ENCODE measurements at places on chromosomes 12 and 14. TPM values are rescaled to one million over a fixed set of nuclear protein-coding genes. Genes with fewer than 3 reads are reported as not detected.

Gene INSM2
- total RNA-seq = not detected

Gene M6PR
- 149 TPM for total RNA-seq

Gene PPFIBP1
- total RNA-seq = 7.5 TPM

Gene TMPRSS12
- total RNA-seq = not detected

Gene SDSL
- 3.2 TPM for total RNA-seq

Gene CLEC2D
- total RNA-seq = 293 TPM
